ENCODE measurements at places on chromosomes 4 and X.

DNA sequence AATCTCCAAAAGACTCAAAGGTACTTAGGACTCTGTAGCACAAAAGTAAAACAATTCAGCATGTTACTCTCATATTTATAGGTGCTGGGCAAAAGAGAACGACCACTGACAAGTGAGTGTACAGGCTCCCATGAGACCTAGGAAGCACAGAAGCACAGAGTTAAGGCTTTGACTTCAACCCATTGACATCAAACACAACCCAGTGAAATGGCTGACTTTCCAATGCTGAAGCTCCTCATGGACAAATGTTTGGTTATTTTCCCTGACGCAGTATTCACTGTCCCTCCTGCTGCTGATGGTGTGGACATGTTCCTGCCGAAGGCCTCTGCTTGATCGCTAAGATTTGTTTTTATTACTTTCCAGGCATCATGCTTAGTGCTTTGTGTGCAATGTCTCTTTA is 148.7 kb downstream of the TSPAN5 start:
- no peak for DNase-seq

- DNase-seq = no peak
These were observed 78.1 kb downstream of the SRPX start for GRCh38 chrX:38142610-38143009.

GRCh38 chr4:122749704-122750454 is 17.4 kb downstream of the BBS12 start:
- DNase-seq = no peak

DNA sequence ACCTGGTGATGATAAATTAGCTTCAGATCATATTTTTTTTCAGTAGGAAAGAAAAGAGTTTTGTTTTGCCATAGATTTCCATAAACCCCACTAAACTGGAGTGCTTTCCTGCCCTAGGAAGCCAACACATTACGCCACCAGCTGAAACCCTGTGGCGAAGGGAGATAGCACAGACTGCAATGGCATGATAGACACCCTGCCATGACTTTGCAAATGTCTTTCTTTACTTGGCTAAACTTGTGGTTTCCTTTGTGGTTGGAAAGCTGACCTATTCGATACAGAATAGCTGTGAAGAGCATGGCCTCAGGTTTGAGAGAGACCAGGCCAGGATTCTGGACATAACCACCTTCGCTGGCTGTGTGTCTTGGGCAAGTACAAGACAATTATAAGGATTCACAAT is 19.1 kb downstream of the MFAP3L start:
- no peak for DNase-seq

- DNase-seq = no peak
These were observed 51.5 kb downstream of the PSAPL1 start for GRCh38 chr4:7383266-7383665.

GRCh38 chr4:102758241-102759160 is 2.3 kb downstream of the MANBA start:
- peak; percentile 58 for DNase-seq

DNA sequence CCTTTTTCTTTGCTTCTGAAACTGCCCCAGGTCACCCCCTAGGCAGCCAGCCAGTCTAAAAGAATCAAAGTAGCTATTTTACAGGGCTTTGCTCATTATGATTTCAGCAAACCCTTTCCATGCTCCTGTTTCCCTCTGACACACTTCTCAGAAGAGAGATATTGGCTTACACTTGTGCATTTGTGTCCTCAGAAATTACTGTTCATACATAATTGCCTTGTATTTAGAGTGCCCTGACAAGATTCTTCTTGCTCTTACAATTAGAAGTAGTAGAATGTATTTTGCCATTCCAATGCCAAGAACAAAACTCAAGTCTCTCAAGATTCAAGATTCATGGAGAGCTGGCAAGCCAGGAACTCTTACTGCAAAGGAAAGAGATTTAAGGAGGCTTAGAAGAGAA is 531.0 kb upstream of the ZFP42 start:
- no peak for DNase-seq

GRCh38 chrX:17552044-17552650 is 177.1 kb downstream of the NHS start:
- no peak for DNase-seq

DNA sequence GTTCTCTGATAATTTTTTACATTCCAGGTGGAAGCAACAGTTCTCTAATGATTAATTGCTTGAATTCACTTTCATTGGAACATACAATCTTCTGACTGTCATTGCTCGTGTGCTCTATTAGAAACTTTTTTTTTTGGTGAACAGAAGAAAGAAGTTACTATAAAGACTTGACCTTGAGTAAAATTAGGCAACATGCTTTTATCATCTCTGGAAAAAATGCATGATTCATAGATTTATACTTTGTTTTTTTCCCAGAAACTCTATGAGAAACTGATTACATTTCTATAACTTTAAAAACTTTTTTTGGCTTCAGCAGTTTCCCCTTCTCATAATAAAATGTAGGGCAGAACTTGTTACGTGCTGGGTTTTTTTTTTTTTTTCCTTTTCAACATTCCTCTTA is 167.6 kb downstream of the ARHGAP10 start:
- no peak for DNase-seq

GRCh38 chr4:2299794-2300193 is 37.9 kb upstream of the MXD4 start:
- DNase-seq = no peak

- DNase-seq = no peak
These were observed 80.3 kb downstream of the BANK1 start for GRCh38 chr4:101870874-101871273.

DNA sequence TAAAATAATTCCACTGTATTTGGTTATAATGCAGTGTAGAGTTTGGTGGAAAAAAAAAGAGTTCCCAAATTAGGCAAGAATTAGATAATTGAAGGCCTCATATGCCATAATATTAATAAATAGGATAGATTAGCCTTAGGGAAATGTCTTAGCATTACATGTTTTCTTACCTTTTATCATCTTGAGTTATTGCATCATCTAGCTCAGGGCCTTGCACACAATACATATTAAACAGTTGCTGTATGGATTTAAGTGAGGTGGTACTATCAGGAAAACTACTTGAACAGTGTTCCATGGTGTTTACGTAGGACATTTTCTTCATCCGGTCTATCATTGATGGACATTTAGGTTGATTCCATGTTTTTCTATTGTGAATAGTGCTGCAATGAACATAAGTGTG is 419.4 kb downstream of the EPHA5 start:
- DNase-seq = no peak

DNA sequence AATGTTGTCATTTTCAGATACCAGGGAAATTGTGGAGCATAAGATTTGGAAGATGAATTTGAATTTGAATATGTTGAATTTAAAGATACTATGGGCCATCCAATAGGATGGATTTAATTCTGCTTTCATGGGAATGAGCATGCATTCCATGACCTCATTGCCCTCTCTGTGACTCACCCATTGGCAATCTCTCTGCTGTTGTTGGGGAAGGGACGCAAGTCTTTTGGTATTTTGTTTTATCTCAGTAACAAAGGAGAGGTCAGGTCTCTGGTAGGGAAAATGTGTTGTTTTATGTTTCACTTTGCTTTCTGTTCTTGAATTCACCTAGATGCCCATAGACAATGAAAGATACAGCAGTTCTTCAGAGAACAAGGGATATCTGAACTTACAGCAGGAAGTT is 42.1 kb upstream of the MAGEA4 start:
- no peak for DNase-seq
